ENCODE measurements at places on chromosomes 13 and 19.

GRCh38 chr19:38441657-38442348 is 8.3 kb downstream of the RYR1 start:
- no peak for DNase-seq

GRCh38 chr19:7533925-7534480 is 1.5 kb upstream of the PNPLA6 start:
- DNase-seq, result peak; percentile 78

GRCh38 chr19:49427855-49428546 is 2.8 kb downstream of the GFY start:
- DNase-seq, result no peak

- DNase-seq, result no peak
These were observed 16.5 kb downstream of the MAU2 start for GRCh38 chr19:19337120-19337519.

DNA sequence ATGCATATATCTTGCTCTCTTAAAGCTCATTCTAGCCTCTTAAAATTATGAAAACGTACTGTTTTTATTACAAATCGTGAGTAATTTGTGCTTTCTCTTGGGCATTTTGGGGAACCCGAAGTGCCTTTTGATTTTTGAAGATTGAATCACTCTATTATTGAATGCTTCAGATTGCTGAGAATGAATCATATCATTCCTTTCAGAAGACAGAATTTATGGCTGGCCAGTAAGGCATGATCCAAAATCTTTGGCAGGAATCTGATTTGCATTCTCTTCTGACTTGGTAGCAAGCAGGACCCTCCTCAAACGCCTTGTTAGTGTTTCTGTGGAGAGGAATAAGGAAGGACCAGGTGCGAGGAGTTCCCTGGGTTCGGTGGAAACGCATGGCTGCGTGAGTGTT is 49.5 kb downstream of the STARD13 start:
- no peak for DNase-seq

DNA sequence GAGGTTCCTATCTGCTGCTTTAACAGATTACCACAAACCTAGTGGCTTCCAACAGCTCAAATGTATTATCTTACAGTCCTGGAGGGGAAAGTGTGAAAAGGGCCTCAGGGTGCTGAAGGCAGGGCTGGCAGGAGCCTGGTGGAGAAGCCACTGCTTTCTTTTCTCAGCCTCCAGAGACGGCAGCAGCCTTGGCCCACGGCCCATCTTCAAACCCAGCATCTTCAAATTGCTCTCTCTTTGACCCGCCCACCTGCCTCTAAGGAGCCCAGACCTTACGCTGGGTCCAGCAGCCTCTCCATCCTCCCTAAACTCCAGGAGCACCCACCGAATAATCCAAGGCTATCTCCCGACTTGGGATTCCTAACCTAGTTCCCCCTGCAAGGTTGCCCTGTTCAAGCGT is 35.6 kb downstream of the C13orf46 start:
- no peak for DNase-seq

DNA sequence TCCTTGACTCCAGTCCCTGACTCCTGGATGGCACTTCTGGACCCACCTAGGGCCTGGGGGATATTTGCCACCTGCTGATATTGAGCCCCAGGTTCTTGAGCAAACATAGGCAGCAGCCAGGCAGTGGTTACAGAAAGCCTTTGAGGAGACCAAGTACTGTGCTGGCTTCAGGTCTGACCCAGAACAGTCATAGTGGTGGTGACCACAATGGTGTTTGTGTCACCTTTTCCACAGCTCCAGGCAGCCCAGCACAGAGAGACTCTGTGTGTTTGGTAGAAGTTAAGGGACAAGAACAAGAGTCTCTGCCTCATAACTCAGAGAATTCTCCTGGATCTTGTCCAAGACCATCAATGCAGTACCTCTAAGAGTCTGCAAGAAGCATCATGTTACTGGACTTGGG is 14.6 kb upstream of the CLC start:
- no peak for DNase-seq

- DNase-seq, result no peak
These were observed 1770.0 kb downstream of the PCDH9 start for GRCh38 chr13:65460136-65460535.

- DNase-seq, result no peak
These were observed 11.2 kb downstream of the HAS1 start for GRCh38 chr19:51712461-51713081.

GRCh38 chr19:44954278-44954648 is 917 bp upstream of the CLPTM1 start:
- no peak for DNase-seq

GRCh38 chr19:45408830-45409556 is 2.5 kb downstream of the POLR1G start:
- DNase-seq, result no peak

DNA sequence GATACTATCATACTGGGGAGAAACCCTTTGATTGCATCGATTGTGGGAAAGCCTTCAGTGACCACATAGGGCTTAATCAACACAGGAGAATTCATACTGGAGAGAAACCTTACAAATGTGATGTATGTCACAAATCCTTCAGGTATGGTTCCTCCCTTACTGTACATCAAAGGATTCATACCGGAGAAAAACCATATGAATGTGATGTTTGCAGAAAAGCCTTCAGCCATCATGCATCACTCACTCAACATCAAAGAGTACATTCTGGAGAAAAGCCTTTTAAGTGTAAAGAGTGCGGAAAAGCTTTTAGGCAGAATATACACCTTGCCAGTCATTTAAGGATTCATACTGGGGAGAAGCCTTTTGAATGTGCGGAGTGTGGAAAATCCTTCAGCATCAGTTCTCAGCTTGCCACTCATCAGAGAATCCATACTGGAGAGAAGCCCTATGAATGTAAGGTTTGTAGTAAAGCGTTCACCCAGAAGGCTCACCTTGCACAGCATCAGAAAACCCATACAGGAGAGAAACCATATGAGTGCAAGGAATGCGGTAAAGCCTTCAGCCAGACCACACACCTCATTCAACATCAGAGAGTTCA is 12.9 kb upstream of the ZNF470 start:
- DNase-seq, result no peak

DNA sequence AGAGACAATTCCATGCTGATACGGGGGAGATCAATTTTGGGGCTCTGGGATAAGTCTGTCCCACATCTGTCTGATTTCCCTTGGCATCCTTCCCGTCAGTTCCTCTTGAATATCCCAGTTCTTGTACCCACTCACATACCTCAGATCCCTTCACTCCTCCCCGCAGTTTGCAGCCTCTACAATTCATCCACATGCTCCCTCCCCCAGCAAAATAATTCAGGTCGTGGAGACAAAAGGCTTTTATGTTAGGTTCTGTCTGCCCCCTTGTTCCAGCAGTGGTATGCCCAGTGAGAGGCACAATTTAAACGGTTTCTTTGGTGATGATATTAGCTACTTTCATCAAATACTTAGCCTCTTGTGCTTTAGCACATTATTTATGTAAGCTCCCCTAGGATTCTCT is 9.6 kb downstream of the RPS16 start:
- no peak for DNase-seq

Data from stimulated activated CD4-positive, alpha-beta T cell treated with anti-CD3 and anti-CD28 coated beads, Interleukin-12 subunit alpha, Interleukin-12 subunit beta, amount 100 ng/mL, for 4 hours (primary cell).